Endothelial cell (in vitro differentiated cells): ENCODE measurements at places on chromosomes 1 and 21.

DNA sequence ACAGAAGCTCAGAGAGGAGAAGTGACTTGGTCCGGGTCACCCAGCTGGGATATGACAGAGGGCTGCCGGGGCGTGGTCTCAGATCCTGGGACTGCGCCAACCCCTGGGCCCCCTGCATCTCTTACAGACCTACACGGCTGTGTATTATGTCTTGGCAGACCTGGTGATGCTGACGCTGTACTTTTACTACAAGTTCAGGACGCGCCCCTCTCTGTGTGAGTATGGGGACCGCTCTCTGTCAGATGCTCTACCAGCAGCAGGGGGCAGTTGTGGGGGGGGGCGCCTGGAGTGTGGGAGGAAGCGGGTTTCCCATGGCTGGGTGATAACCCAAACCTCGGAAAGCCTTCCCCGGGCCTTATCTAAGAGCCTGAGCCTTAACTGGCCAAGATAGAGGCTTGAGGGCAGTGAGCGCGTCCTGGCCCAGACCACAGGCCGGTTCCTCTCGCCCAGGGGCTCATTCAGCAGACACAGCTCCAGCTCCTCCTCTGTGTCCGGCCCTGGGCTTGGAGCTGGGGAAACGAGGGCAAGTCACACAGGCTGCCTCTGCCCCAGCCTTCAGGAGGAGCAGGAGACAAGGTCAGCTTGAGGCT, 13.3 kb downstream of the SLC66A1 start:
- no peak for DNase-seq

- DNase-seq, result no peak
These were observed 17.7 kb upstream of the ADGRB2 start for GRCh38 chr1:31781756-31782371.

DNA sequence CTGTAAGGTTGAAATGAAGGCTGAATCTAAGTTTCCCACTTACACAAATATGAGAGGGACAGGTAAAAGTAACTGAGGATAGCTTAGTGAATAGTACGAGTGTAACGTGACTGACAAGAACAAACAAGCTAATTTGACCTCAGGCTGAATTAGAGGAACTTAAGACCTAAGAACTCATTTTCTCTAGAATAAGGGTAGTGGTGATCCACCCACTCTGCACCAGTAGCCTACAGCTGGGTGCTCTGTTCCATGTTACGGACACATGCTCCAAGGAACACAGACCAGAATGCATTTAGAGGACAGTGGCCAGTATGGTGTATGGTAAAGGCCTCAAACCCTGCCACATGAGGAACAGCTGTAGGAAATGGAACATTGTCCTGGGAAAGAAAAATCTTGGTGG, 14.9 kb upstream of the TMEM9 start:
- no peak for DNase-seq

GRCh38 chr1:21931171-21932093, 5.7 kb downstream of the HSPG2 start:
- no peak for DNase-seq

DNA sequence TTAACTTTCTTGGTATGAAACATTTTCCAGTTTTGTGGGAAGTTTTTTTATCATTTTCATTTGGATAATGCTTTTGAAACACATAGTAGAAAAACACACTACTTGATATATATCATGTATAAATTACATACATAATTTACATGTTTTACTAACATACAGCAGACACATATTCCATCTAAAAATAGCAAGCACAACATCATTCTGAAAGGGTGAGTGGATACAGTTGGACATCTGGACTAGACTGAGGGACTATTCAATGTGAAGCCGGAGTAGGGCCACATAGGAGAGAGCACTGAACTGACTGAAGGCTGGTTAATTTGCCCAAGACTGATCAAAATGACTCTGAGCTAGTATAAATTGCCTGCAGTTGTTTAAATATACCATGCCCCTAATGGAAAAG, 11.7 kb downstream of the CDKN2C start:
- no peak for DNase-seq

DNA sequence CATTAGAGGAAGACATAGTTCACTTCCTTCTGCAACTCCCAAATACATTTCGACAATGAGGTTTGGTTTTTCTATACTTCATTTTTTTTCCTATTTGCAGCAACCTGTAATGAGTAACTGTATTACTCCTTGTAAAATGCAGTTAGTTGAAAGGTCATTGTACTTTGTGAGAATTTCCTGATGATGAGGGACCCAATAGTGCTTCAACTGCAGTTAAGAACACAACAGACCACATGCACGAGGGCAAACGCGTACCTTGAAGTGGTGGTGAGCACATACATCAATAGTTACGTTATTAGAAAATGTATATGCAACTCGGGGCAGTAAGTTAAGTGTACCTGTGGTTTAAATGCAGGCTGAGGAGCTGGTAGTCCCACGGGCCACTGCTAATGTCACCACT, 171.8 kb downstream of the GABPA start:
- no peak for DNase-seq

- no peak for DNase-seq
These were observed 186.1 kb downstream of the NTNG1 start for GRCh38 chr1:107326824-107327445.

GRCh38 chr1:19802269-19802668, 2.6 kb upstream of the TMCO4 start:
- DNase-seq, result no peak

GRCh38 chr1:45403298-45403697, 63.1 kb upstream of the MUTYH start:
- no peak for DNase-seq
